ENCODE measurements at places on chromosomes 2 and 18. TPM values are rescaled to one million over a fixed set of nuclear protein-coding genes. Genes with fewer than 3 reads are reported as not detected.

DNA sequence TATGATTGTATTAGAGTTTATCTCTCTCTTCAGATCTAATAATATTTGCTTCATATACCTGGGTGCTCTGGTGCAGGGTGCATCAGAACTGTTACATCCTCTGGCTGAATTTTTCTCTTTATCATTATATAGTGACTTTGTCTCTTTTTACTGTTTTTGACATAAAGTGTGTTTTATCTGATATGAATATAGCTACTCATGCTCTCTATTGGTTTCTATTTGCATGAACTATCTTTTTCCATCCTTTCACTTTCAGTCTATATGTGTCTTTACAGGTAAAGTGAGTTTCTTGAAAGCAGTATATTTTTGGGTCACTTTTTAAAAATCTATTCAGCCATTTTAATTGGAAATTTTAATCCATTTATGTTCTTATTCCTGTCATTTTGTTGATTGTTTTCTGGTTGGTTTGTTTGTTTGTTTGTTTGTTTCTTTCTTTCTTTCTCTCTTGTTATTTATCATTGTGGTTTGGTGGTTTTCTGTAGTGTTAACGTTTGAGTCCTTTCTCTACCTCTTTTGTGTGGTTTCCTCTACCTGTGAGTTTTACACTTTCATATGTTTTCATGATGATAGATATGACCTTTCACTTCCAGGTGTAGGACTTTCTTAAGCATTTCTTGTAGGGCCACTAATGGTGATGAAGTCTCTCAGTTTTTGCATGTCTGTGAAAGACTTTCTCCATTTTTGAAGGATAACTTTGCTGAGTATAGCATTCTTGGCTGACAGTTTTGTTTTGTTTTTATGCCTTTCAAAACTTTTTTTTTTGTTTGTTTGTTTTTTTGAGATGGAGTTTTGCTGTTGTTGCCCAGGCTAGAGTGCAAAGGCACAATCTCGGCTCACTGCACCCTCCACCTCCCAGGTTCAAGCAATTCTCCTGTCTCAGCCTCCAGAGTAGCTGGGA is 54.9 kb downstream of the CCNT2 start:
- H3K27me3 ChIP-seq, result no peaks in the 10 kb centered on the region
- no peak overlapping the region for H3K4me3 ChIP-seq
- DNase-seq, result no peak
- no peaks in the 10 kb centered on the region for H3K4me1 ChIP-seq

DNA sequence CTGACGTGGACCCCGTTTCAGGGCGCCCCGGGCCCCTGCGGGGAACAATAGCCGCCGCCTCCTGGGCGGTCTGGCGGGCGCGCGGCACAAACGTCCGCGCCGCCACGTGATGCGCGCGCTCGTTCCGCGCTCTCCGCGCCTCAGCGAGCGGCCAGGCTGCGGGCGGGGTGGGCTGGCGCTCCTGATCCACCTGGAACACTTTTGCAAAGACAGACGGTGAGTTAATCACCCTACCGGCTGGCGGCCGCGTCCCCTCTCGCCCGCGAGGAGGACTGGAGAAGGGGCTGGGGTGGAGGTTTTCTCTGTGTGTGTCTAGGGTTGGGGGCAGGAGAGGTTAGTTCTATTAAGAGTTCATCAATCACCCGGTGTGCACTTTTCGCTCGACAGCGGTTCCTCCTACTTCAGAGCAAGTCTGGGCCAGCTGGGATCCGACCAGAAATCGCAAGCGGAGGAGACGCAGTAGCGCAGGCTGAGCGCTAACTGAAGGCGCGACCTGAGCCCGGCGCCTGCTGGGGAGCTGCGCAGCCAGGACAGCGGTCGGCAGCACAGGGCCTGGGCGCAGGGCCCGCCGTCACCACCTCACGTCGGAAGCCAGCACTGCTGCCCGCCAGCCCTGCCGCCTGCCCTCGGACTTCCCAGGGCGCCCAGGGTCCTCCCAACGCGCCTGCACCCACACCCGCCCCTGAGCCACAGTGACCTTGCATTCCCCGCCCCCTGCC is 10.3 kb upstream of the HOXD1 start:
- no peak overlapping the region for H3K27ac ChIP-seq
- H3K36me3 ChIP-seq, result no peaks in the 10 kb centered on the region
- no peak overlapping the region for H3K4me3 ChIP-seq
- no peak for DNase-seq

GRCh38 chr2:226652369-226652768 is 147.3 kb downstream of the IRS1 start:
- no peak overlapping the region for H3K27ac ChIP-seq
- H3K4me3 ChIP-seq, result no peak overlapping the region
- H3K27me3 ChIP-seq, result no peaks in the 10 kb centered on the region
- H3K4me1 ChIP-seq, result peaks cover 3% of the 10 kb centered on the region
- no peaks in the 10 kb centered on the region for H3K36me3 ChIP-seq

GRCh38 chr2:197215748-197216360 is 94.7 kb downstream of the ANKRD44 start:
- no peaks in the 10 kb centered on the region for H3K27me3 ChIP-seq
- H3K4me1 ChIP-seq, result peaks cover 8% of the 10 kb centered on the region
- no peak overlapping the region for H3K4me3 ChIP-seq

ARHGEF33 gene
- 0.42 TPM for total RNA-seq

UGT1A4 gene
- total RNA-seq, result not detected

HK2 gene
- 26.4 TPM for total RNA-seq

All from aorta (tissue), 5 donors.